Fibroblast of the conjunctiva (primary cell): ENCODE measurements at places on chromosomes 7 and 10.

DNA sequence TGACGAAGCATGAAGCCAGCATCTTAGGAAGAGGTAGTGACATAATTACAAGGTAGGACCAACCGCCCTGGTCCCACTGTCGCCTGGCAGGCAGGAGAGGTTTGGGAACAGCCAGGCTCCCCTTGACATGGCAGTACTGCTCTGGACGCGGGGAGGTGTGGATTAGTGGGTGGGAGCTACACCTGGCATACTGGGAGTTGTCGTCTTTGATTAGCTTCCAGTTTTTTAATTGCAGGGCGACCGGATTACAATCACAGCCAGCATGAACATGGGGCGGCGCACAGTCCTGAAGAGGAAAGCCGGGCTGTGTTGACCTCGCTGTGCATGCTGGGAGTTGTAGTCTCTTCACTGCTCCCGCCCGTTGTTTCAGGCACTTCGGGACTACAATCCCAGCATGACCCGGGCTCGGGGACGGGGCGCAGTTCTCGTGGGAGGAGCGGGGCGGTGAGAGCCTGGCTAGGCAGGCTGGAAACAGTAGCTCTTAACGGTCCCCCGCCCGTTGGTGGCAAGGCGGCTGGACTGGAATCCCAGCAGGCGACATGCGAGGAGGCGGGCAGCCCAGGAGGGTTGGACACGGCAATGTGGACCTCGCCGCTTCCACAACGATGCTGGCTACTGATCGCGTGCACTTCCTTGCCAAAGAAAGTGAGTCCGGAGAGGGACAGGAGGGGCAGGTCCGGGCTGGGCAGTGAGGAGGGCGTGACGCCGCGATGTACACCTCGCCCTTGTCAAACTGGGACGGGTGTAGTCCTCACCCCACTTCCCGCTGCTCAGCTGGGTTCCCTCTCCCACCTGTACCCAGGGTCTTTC lies 98.0 kb upstream of the ZNF722 start:
- no peak for DNase-seq

- DNase-seq: no peak
Observed at GRCh38 chr10:43430926-43431663, 5.8 kb upstream of the ZNF487 start.

- no peak for DNase-seq
Observed at GRCh38 chr7:45143616-45144015, 14.0 kb upstream of the RAMP3 start.

GRCh38 chr10:128013626-128014025 lies 106.7 kb downstream of the PTPRE start:
- no peak for DNase-seq
